ENCODE measurements at places on chromosomes 3 and 15.

GRCh38 chr15:96366526-96366877 lies 36.0 kb downstream of the NR2F2 start:
- no peak for DNase-seq

DNA sequence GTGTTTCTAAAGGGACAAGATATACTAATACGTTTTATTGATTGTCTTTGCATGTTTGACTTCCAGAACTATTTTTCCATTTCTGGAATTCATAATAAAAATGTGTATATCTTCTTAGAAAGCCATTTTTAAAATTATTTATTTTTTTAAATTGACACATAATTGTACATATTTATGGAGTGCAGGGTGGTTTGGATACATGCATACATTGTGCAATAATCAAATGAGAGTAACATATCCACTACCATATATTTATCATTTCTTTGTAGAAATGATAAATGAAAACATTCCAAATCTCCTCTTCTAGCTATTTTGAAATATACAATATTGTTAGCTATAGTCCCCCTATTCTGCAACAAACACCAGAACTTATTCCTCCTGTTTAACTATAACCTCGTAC lies 156.5 kb upstream of the ABI3BP start:
- DNase-seq, result no peak

DNA sequence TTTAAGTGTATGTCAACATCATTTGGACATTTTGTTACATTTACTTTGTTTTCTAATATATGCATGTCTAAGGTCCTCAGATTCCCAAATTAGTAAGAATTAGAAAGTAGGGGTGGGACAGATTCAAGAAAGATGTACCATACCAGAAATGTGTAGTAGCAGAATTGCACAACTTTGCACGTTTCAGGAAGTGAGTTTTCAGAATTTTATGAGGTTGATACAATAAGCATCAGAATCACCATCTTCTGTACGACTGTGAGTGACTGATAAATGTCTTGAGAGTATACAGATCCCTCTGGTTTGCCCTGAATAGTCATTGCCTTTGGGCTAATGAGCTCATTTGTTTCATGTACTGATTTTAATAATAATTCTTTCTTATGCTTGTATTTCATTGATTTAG lies 9.3 kb downstream of the ARIH2 start:
- DNase-seq, result no peak

DNA sequence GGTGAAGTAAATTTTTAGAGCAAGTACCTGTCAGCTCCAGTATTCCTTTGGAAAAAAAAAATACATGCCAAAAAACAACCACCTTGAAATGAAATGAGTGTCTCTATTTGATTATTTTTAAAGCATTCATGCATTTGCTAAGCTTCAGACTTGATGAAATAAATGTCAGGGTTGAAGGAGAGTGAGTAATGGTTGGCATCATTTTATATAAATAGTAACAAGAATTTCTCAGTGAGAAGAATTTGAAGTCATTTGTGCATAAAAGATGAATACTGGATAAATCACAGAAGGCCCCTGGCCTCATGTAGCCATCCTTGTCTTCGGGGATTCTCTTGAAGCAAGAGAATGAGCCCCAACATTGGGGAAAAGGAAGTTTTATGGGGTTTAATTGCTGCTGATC lies 318.4 kb downstream of the LPP start:
- DNase-seq, result no peak

- no peak for DNase-seq
Observed at GRCh38 chr3:122515870-122516269, 1.1 kb upstream of the KPNA1 start.

DNA sequence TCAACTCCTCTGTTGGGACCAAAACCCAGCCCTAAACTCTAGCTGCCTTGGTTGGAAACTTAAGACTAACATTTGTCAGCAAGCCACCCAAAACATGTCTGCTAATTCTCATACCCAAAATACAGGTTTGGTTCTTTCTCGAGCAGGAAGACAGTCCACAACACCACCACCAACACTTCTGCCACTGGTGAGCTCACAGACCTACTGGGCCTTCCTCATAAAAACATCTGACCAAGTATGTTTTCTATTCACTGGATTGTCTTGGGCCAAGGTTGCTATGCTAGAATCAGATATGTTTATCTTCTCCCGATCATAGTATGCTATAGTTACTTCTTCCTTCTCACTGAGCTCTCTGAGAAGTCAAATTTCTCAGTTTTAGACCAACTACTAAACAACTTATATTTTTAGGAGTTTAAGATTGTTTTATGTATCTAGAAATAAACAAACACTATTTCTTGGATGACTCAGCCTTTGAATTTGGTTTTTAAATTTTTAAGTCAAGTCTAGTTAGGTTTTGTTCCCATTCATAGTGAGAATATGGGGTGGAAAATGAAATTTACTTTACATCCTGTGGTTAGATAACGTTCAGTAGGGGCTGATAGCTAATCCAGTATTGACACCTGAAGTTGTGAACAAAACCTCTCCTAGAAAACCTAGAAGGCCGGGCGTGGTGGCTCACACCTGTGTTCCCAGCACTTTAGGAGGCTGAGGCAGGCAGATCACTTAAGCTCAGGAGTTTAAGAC lies 360.5 kb downstream of the RSL24D1 start:
- DNase-seq, result no peak

GRCh38 chr3:23236890-23237289 lies 33.8 kb downstream of the UBE2E2 start:
- DNase-seq, result no peak

DNA sequence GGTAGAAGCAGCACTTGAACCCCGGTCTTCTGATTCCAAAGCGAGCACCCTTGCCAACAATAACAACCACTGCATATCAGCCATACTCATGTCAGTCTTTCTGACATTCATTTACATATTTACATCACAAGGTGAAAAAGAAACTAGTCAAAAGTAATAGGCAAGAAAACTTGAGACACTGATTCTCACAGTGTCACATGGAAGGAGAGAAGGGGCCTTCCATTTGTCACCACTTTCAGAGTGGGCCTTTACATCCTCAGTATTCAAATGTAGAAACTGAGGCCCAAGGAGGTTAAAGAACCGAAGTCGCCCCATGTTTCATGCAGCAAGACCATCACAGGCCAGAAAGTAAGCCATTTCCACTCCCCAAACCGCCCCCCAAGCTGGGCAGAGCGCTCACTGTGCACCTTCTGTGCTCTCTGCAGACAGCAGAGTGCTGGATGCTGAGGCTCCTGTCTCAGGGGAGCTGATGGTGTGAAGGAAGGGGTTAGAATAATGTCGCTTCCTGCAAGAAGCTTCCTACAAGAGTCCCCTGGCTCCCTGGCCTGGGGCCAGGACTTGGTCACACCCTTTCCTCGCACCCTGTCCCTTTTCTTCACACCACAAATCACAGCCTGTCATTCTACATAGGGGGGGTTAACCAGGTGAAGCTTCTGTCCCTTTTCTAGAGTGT lies 260.1 kb downstream of the UACA start:
- DNase-seq, result no peak

- DNase-seq, result no peak
Observed at GRCh38 chr3:195101927-195102608, 168.9 kb downstream of the XXYLT1 start.

- DNase-seq, result no peak
Observed at GRCh38 chr3:171790898-171791691, 19.2 kb downstream of the PLD1 start.

DNA sequence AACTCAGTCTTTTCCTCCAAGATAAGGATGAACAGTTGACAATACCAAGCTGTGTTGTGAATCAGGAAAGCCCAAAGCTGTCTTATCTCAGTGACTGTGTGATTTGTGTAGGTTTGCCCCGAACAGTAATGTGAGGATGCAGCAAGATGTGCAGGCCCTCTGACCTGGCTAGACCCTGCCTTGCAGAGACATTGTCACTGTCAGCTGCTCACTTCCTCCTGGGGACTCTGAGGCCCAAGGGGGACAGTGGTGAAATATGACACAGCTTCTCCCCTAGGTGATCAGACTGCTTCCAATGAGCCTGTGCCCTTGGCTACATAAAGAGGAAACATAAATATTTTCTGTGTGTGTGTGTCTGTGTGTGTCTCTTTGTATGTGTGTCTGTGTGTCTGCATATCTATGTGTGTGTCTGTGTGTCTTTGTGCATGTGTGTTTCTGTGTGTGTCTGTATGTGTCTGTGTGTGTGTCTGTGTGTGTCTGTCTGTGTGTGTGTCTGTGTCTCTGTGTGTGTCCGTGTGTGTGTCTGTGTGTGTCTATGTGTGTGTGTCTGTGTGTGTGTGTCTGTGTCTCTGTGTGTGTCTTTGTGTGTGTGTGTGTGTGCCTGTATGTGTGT lies 21.7 kb downstream of the LRRK1 start:
- no peak for DNase-seq

GRCh38 chr15:89090791-89091626 lies 2.8 kb downstream of the ABHD2 start:
- no peak for DNase-seq

DNA sequence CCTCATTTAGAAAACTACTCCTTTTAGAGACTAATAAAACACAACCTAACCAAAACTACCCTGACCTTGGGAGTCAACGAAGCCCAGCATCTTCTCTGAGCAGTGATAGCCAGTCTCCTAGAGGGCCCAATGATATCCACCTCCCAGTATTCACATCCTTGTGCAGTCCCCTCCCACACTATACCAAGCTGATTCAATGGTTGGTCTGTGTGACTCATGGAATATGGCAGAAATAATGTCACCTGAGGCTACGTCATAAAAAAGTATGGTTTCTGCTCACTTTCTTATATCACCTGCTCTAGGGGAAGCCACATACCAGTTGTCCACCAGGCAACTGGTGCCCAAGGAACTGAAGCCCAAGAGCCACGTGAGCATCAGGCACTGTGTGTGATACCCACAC lies 21.4 kb upstream of the USF3 start:
- DNase-seq, result no peak

DNA sequence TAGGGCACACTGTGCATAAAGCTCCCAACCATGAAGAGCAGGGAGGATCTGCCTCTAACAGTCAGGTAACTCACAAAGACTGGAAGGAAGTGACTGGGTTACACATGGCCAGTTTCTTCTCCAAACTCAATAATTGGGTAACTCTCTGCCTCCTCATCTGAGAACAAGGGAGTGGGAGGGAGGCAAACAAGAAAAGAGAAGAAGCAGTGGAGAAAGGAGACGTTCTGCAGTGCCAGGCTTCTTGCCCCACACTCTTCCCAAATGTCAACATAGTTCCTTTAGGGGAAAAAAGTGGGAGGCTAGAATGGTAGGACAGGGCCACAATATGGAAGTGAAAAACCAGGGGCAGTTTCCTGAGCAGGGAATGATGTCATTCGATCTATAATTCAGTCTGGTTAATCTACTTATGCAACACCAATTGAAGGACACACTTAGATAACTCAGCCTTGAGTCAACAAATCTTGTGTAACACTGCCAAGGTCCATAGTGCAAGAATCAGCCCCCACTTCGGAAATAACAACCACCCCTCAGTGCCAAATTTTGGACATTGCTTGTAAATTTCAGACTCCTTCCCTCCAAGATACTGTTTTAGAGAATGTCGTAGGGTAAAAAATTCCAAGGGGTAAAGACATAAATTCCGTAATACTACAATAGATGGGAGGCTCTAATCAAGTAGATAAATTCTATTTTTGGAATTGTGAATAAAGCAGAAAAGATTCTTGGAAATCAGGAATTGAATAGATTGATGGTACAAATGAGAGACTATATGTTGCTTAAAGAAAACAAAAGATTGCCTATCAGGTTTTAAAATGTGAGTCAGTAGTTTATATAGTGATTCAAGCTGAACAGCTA lies 143.0 kb downstream of the LPP start:
- DNase-seq, result no peak

- no peak for DNase-seq
Observed at GRCh38 chr3:115876876-115877614, 253.7 kb downstream of the GAP43 start.

GRCh38 chr15:68445351-68445750 lies 13.4 kb upstream of the ITGA11 start:
- no peak for DNase-seq

DNA sequence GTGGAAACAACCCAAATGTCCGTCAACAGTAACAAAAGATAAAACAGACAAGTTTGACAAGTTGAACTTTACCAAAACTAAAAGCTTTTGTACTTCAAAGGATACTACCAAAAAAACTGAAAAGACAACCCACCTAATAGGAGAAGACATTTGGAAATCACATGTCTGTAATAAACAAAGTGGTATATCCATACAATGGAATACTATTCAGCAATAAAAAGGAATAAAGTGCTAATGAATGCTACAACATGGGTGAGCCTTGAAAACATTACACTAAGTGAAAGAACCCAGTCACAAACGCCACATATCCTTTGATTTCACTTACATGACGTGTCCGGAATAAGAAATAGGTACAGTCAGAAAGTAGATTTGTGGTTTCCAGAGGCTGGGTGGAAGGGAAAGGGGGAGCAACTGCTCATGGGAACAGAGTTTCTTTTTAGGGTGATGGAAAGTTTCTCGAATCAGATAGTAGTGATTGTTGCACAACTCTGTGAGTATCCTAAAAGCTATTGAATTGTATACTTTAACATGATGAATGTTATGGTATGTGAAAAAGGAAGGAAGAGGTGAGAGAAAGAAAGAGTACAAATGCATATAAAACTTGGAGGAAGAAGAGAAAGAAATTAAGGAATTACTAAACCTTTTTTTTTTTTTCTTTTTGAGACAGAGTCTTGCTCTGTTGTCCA lies 72.7 kb upstream of the ABHD2 start:
- no peak for DNase-seq

DNA sequence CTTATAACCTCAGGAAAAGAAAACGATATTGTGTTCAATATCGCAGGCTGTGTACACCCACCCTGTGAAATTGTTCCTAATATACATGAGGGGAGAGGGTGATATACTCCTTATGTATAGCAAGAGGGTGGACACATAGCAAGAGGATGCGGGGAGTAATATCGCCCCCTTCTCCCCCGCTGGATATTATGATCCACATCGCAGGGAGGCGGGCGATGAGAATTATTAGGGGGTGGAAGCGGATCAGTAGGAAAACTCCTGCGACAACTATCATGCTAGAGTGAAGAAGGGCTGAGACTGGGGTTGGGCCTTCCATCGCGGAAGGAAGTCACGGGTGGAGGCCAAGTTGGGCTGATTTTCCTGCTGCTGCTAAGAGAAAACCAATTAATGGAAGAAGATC lies 24.9 kb upstream of the BMF start:
- no peak for DNase-seq

- no peak for DNase-seq
Observed at GRCh38 chr3:64331605-64332004, 106.3 kb upstream of the PRICKLE2 start.

- DNase-seq, result no peak
Observed at GRCh38 chr3:141940194-141940776, 63.8 kb downstream of the ATP1B3 start.
